Fibroblast of skin of left biceps (primary cell): ENCODE measurements at places on chromosomes 12 and 14.
A peak's percentile ranks its signal among the peaks of the same experiment; 100 is the strongest.

GRCh38 chr12:94597268-94597667 is 53.1 kb downstream of the TMCC3 start:
- DNase-seq: no peak

DNA sequence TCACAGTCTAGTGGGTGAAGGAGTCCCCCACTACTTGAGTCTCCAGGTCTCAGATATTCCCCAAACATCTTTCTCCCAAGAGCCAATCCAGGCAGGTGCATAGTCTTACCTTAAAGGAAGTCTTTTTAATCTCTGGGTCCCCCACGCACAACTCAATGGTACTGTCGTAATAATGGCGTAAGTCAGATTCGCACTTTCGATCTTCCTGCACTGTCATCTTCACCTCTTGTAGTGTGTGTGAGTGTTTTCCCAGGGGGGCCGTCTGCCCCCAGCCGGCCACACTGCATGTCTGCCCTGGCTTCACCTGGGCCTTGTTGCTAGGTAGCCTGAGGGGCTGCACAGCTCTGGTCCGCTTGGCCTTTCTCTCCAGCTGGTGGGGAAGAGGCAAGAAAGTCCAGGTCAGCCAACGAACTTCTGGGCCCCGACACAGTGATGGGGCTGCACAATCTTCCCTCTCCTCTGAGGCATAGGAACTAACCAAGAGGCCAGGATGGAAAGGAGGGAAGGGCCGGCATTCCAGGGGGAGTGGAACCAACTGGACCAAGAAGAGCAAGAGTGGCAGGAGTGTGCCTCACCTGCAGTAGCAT is 2.1 kb downstream of the GZMB start:
- DNase-seq: no peak

DNA sequence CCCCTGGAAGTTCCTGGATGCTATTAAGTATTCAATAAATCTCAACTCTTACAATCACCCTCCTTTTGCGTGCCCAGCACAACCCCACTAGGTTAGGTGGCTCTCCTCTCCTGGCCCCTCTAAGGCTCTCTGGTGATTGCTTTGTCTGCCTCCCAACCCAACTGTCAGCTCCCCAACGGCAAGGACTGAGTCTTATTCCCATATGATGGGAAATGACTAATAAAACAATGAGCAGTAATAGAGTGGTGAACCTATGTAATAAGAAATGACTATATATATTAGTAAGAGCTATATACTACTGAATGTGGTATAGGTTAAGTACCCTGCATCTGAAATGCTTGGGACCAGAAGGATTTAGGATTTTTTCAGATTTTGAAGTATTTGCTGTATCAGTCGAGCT is 8.1 kb downstream of the APPL2 start:
- no peak for DNase-seq

- DNase-seq: no peak
These were observed 16.5 kb downstream of the NGDN start for GRCh38 chr14:23486036-23486435.

- no peak for DNase-seq
These were observed 26.7 kb downstream of the CLEC1A start for GRCh38 chr12:10072131-10072530.

DNA sequence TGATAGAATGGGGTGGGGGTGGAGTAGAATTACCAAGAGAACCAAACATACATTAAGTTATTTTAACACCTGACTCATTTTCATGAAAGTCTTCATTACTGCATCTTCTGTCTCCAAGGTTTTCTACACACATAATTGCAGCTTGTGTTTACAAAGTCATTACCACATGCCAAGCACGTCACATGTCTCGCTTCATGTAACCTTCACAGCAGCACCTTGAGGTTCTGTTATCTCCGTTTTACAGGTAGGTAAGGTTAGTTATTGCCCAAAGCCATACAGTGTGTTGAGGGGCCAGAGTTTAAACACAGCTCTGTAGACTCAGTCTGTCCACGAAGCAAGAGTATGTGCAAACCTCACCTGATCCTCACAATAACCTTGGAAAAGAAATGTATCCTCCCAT is 64.3 kb upstream of the RBM19 start:
- no peak for DNase-seq

DNA sequence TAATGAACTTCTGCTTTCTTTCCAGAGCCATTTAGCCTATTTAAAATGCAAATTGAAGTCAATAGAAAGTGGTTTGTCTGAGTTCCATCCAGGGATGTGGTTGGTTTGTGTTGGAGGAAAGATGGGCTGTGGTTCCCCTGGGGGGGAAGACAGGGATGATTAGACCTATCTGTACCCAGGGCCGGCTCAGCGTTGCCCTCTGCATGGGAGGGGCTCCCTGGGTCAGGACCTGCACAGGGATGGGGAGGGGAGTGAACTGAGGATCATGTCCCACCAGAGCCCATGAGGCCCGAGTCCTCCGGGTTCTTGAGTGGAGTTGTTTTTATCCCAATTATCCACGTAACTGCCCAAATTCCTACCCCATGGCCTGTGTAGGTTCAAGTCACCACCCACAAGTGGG is 76.9 kb upstream of the SFSWAP start:
- DNase-seq: no peak

DNA sequence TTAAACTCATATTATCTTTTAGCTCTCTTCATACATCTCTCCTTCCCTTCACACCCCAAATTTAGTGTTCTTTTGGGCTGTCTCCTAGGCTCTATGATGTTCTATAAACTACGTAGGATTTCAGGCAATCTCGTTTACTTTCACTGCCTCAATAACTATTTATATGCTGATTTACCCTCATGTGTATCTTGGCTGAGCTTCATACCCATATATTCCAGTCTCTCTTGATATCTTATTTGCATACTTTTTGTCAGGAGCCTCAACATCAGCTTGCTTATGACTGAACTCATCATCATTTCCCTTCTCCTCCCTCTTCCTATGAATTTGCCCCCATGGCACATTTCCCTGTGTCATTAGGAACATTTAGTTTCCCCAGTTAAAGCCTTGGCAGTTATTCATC is 262.1 kb upstream of the FBXO33 start:
- no peak for DNase-seq

DNA sequence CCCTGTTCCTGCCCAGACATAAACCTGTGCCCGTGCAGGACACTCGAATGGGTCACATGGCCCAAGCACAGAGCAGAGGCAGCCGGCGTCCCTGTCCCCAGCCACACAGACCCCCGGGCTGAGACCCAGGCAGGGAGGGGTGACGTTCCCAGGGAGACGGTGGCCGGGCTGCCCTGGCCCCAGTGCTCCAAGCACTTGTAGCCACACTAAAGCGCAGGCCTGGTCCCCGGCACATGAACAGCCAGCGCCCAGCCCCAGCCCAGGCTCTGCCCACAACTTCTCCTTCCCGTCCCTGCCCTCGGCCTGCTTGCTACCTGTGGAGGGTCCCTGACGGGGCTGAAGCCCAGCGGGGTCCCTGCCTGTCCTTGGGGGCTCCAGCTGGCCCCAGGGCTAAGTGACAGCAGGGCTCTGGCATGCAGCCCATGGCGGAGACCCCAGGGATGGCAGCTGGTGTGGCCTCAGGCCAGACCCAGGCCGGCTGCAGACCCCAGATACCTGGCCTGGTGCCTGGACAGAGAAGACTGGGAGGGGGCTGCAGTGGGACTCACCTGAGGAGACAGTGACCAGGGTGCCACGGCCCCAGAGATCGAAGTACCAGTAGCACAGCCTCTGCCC is 338.4 kb downstream of the TMEM121 start:
- DNase-seq: no peak

DNA sequence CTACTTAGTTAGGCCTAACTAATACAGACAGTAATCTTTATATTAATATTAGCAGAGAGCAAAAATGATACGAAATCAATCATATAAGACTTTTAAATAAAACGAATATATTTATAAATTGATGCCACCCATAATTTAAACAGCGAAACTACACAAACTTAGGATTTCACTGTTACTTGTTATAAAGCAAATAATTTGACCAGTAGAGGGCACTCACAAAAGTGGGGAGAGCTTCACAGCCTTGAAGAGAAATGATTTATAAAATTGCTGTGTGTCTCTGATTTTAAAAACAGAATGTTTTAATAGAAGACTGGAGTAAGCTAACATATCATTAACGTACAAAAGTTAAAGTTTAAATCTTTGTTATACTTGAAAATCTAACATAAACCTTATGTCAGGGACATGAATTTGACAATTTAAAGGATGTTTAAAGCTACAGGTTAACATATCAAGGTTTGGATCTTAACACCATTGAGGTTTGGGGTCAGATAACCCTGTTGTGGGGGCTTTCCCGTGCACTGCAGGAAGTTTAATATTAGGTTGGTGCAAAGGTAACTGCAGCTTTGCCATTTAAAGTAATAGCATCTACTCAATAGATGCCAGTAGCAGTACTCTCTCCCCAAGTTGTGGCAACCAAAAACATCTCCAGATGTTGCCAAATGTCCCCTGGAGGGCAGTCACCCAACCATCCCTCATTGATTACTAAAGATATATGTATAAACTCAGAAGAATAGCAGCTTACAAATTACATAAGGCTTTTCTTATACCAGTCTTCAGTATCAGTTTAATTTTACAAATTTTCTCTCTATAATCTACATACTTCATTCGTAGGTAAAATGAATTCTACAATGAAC is 9.3 kb downstream of the KRAS start:
- peak; percentile 13 for DNase-seq

DNA sequence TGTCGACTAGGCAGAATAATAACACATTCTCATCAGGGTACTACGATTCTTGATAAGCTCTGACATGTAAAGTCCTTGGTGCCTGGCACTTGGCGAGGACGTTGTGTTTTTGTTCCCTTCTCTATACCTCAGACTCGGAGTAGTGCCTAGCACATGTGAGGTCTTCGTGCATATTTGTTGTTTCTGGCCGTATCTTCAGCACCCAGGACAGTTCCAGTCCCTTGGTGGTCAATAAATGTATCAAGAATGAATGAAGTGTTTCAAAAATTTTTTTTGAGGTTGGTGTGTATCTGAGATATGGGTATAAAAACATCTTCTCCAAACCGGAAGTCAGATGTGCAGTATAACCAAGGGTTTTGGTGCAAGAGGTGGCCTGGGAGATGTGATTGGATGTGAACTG is 198.2 kb downstream of the AACS start:
- no peak for DNase-seq
